Activated CD4-positive, alpha-beta memory T cell treated with anti-CD3 and anti-CD28 coated beads for 36 hours (primary cell): ENCODE measurements at places on chromosomes 4 and X. TPM values are rescaled to one million over a fixed set of nuclear protein-coding genes. Genes with fewer than 3 reads are reported as not detected.

MAGEB4 gene
- total RNA-seq = not detected

DNA sequence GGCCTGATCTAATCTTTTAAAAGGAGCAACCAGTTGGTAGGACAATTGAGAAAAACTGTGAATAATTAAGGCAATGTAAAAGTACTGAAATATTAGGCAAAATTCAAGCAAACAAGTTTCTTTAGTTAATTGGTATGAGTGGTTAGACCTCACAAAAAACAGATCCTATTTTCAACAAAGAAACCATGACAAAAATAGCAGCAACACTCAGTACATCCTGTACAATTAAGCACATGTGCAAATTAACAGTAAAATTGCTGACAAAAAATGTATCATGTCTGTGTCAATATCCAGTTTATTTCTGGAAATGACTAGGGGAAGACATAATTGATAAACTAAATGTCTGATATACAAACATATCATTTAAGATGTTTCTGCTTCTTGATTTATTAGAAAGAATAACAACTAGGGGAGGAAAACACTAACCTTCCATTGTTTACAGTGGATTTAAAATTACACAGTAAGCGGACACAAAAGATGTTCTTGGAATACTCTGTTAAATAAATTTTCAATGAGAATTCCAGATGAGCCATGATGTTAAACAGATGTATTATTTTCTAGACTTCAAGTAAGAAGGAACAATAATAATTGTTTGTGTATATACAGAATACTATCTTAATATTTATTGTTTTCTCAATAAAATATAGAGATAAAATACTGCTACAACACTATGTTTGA, 638.9 kb downstream of the SPRY1 start:
- H3K36me3 ChIP-seq = no peaks in the 10 kb centered on the region
- H3K27ac ChIP-seq = no peak overlapping the region
- H3K4me1 ChIP-seq = no peaks in the 10 kb centered on the region
- no peaks in the 10 kb centered on the region for H3K27me3 ChIP-seq
- H3K4me3 ChIP-seq = no peak overlapping the region

- peaks cover 2% of the 10 kb centered on the region for H3K4me1 ChIP-seq
- no peak overlapping the region for H3K4me3 ChIP-seq
- DNase-seq = no peak
- H3K36me3 ChIP-seq = no peaks in the 10 kb centered on the region
Observed at GRCh38 chrX:76202471-76202870, 29.6 kb downstream of the PBDC1 start.

PAGE2B gene
- total RNA-seq = 1.2 TPM

DNA sequence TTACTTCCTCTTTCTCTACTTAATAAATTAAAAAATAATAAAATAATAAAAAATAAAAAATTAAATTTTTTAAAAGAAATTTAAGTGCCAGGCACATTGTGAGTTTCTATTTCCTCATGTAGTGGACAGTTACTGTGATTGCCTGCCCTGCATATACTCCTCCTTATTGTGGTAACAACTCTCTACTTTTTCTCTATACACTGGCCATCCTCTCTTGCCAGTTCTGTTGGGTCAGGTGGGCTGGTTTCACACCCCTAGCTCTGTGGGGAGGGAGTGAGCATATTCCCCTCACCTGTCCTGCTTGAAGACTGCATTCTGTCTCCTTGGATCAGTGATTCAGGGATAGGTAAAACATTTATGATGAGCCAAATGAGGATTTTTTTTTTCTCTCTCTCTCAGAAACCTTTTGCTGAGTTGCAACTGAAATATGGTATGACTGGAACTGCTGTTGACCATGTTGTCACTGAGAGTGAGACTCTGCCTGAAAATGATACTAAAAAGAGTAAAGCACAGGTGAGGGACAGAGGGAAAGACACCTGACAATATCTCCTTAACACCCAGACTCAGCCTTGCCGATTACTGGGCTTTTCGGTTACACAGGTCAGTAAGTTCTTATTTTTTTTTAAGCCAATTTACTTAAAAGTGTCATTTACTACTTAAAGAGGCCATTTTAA, 37.2 kb downstream of the CXXC4 start:
- DNase-seq = no peak
- H3K27me3 ChIP-seq = no peaks in the 10 kb centered on the region
- H3K36me3 ChIP-seq = no peaks in the 10 kb centered on the region
- H3K4me3 ChIP-seq = no peak overlapping the region
- no peak overlapping the region for H3K27ac ChIP-seq
- no peaks in the 10 kb centered on the region for H3K4me1 ChIP-seq

DNA sequence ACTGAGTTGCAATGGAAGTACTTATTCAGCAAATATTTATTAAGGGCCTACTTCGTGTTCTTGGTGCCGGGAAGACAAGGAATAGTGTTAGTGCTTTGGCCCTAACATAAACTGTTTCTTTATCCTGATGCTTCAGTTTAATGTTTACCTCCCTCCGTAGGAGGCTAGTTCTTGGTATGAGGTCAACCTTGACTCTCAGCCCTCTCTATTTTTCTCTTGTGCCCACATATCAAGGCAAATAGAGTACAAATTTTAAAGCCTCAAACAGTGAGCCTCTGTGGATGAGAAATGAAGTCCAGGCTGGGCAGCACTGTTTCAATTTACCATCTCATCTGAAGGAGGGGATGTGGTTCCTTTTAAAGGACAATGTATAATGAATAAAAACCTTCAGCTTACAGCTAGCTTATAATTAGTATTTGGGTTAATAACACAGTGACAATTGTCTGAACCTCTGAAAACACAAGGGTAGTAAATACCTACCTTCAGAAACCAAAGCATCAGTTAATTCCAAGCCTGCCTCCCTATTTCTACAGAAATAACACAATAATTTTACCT, 68.5 kb downstream of the SH3RF1 start:
- no peak overlapping the region for H3K4me3 ChIP-seq
- DNase-seq = no peak
- no peak overlapping the region for H3K27ac ChIP-seq
- no peaks in the 10 kb centered on the region for H3K27me3 ChIP-seq
- no peaks in the 10 kb centered on the region for H3K36me3 ChIP-seq

EXOC1L gene
- not detected for total RNA-seq

GRCh38 chr4:122827258-122827878, 737 bp downstream of the FGF2 start:
- peak overlapping the region; percentile 74 for H3K4me3 ChIP-seq
- H3K27me3 ChIP-seq = peaks cover 60% of the 10 kb centered on the region
- peaks cover 1% of the 10 kb centered on the region for H3K36me3 ChIP-seq
- peak overlapping the region; percentile 3 for H3K27ac ChIP-seq
- H3K4me1 ChIP-seq = peaks cover 13% of the 10 kb centered on the region

NAA11 gene
- total RNA-seq = not detected

- H3K27me3 ChIP-seq = no peaks in the 10 kb centered on the region
- DNase-seq = no peak
- peaks cover 68% of the 10 kb centered on the region for H3K4me1 ChIP-seq
- no peak overlapping the region for H3K4me3 ChIP-seq
- H3K27ac ChIP-seq = peak overlapping the region; percentile 49
- H3K36me3 ChIP-seq = peaks cover 2% of the 10 kb centered on the region
Observed at GRCh38 chrX:39199429-39199828, 398.2 kb downstream of the MID1IP1 start.

DNA sequence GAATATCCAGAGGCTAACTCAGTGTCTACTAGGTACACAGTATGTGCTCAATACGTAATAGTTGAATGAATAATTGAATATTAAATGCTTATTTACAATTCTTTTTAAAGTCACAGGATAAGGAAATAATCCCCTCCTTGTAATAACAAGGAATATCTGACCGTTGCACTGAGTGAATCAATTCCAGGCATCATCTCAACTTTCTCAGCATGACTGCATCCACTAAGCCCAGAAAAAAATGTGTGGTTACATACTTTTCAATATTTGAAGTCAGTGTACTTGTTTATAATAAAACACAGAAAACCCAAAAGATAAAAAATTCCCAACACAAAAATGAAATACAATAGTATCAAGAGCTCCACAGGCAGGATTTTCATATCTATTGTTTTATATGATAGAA, 105.4 kb downstream of the TMEM144 start:
- H3K4me3 ChIP-seq = no peak overlapping the region
- H3K4me1 ChIP-seq = no peaks in the 10 kb centered on the region
- no peaks in the 10 kb centered on the region for H3K27me3 ChIP-seq
- no peak overlapping the region for H3K27ac ChIP-seq

- no peaks in the 10 kb centered on the region for H3K27me3 ChIP-seq
- peak overlapping the region; percentile 92 for H3K4me3 ChIP-seq
- peaks cover 4% of the 10 kb centered on the region for H3K36me3 ChIP-seq
- peak overlapping the region; percentile 98 for H3K27ac ChIP-seq
- H3K4me1 ChIP-seq = peaks cover 46% of the 10 kb centered on the region
Observed at GRCh38 chr4:83110223-83110945, 4.1 kb downstream of the PLAC8 start.

- peaks cover 13% of the 10 kb centered on the region for H3K4me1 ChIP-seq
- no peak overlapping the region for H3K27ac ChIP-seq
- H3K27me3 ChIP-seq = peaks cover 26% of the 10 kb centered on the region
- DNase-seq = no peak
- no peak overlapping the region for H3K4me3 ChIP-seq
- H3K36me3 ChIP-seq = no peaks in the 10 kb centered on the region
Observed at GRCh38 chrX:368811-369562, 17.7 kb downstream of the PPP2R3B start.

DNA sequence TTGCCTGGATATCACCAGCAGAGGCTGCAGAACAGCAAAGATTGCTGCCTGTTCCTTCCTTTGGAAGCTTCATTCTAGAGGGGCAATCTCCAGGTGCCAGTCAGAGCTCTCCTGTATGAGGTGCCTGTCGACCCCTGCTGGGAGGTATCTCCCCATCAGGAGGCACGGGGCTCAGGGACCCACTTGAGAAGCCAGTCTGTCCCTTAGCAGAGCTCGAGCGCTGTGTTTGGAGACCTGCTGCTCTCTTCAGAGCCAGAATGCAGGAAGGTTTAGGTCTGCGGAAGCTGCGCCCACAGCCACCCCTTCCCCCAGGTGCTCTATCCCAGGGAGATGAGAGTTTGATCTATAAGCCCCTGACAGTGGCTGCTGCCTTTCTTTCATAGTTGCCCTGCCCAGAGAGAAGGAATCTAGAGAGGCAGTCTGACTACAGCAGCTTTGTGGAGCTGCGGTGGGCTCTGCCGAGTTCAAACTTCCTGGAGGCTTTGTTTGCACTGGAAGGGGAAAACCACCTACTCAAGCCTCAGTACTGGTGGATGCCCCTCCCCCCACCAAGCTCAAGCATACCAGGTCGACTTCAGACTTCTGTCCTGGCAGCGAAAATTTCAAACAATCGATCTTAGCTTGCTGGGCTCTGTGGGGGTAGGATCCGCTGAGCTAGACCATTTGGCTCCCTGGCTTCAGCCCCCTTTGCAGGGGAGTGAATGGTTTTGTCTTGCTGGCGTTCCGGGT, 57.9 kb downstream of the DKK2 start:
- no peak for DNase-seq
- H3K27me3 ChIP-seq = no peaks in the 10 kb centered on the region
- no peaks in the 10 kb centered on the region for H3K36me3 ChIP-seq
- H3K4me1 ChIP-seq = no peaks in the 10 kb centered on the region

TLR6 gene
- total RNA-seq = 2.2 TPM

DNA sequence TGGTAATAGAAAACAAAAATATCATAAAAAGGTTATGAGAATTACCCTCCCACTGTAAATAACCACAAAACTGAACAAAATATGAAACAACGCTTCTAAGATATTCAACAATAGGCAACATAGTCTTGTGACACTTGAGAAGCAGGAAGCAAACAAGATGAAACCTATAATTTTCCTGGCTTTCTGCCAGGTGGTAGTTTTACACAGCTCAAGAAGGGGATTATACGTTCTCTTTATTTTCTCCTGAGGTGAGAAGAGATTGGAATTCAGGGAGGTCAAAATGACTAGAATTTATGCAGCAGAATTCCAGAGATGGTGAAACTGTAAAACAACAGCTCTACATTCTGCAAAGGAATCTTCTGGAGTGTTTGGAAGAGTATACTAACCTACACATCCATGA, 186.0 kb downstream of the HHIP start:
- no peak for DNase-seq
- H3K27me3 ChIP-seq = no peaks in the 10 kb centered on the region
- no peak overlapping the region for H3K4me3 ChIP-seq
- H3K36me3 ChIP-seq = no peaks in the 10 kb centered on the region
- no peaks in the 10 kb centered on the region for H3K4me1 ChIP-seq

DNA sequence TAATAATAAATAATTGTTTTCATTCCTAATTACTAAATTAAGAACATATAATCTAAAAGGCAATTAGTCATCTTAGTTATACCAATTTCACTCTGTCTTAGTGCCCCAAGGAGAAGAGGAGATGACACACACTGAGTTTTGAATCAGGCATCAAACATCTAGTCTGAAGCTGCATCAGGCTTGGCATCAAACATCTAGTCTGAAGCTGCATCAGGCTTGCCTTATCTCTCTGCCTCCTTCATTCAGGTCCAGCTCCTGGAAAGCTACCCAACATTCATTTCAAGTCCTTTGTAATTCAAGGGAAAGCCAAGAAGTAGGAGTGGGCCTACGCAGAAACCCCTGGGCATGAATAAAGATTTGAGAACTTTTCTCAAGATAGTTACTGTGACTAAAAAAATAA, 62.2 kb downstream of the SH3RF1 start:
- H3K27me3 ChIP-seq = peaks cover 3% of the 10 kb centered on the region
- no peaks in the 10 kb centered on the region for H3K36me3 ChIP-seq
- H3K4me1 ChIP-seq = no peaks in the 10 kb centered on the region

GRCh38 chr4:22031423-22031822, 82.9 kb upstream of the KCNIP4 start:
- no peaks in the 10 kb centered on the region for H3K27me3 ChIP-seq
- no peak overlapping the region for H3K27ac ChIP-seq
- no peak overlapping the region for H3K4me3 ChIP-seq
- H3K4me1 ChIP-seq = no peaks in the 10 kb centered on the region
- DNase-seq = no peak
- H3K36me3 ChIP-seq = no peaks in the 10 kb centered on the region

GLUD2 gene
- 1.3 TPM for total RNA-seq

DNA sequence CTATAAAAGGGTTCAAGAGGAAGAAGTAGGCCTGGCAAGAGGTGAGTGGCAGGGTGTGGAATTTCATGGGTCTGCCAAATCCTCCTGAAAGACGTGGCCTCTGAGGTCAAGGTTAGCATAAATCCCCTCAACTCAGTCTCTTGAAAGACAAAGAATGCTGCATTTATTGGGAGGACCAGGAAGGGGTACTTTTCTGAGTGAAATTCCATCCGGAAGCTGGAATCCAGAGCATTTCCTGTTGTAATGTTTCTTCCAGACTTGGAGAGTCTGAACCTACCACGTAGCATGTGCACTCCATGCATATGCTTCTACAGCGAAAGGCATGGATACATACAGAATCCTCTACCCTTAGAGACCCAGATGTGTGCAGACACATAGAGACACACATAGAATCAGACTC, 13.4 kb upstream of the FGD1 start:
- no peak for DNase-seq
- H3K4me3 ChIP-seq = no peak overlapping the region
- no peaks in the 10 kb centered on the region for H3K36me3 ChIP-seq
- peaks cover 3% of the 10 kb centered on the region for H3K27me3 ChIP-seq
- H3K4me1 ChIP-seq = no peaks in the 10 kb centered on the region
- no peak overlapping the region for H3K27ac ChIP-seq

HOPX gene
- 126 TPM for total RNA-seq

NSUN7 gene
- total RNA-seq = 0.07 TPM
